CD4-positive, alpha-beta T cell (primary cell): ENCODE measurements at places on chromosomes 5 and 9.

- peak; percentile 45 for DNase-seq
These were observed 41.9 kb upstream of the RIC1 start for GRCh38 chr9:5587024-5587423.

DNA sequence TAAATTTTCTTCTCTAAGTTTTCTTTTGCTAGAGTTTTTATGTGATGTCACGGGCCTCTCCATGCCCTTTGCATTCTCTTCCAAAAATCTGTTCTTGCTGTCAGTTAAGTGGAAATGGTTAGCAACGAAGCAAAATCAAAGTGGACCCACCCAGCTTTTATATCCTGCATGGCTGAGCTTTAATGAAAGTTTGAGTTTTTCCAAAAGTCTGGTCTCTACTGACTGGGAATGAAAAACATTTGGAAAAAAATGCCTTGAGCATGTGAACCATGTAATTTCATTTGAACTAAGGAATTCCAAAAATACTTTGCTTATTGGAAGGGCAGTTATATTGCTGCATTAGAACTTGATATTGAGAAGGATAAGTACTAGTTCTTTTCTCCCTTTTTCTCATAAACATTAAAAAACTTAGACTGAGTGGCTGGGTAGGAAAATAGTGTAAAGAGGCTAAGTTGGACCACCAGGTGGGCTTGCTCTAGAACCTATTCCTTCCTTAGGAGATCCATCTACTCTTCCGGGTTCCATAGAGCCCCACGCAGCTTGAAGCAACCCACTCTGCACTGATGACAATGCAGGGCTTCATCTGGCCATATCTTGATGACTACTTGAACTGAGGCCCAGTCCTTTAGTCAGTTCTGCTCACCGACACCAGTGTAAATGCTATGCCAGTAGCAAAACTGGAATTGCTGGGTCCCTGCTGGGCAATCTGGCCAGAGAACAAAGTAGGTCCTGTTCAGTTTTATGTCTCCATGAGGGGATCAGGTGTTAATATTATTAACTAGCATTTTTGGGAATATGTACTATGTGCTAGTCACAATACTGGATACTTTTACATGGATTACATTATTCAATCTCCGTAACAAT lies 17.4 kb upstream of the RIC1 start:
- DNase-seq: no peak

- DNase-seq: peak; percentile 44
These were observed 1.8 kb upstream of the TRIM41 start for GRCh38 chr5:181221105-181221791.

GRCh38 chr9:1514250-1514649 lies 464.1 kb downstream of the DMRT2 start:
- DNase-seq: no peak

DNA sequence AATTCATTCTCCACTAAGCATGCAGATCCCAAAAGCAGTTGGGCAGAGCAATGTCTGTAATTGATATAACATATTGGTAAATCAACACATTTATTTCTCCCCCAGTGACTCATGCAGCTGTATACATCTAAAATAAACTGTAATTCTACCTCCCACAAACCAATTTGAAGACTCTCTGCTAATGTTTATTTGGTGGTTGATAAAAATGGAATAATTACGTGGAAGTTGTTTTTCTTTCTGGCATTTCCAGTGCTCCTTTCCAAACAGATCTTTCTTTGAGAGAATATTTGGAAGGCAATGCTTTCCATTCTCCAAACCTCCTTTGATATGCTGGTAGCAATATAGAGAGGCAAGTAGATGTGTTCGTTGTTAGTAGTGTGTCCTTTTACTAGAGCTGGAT lies 194.7 kb downstream of the CHSY3 start:
- DNase-seq: no peak

DNA sequence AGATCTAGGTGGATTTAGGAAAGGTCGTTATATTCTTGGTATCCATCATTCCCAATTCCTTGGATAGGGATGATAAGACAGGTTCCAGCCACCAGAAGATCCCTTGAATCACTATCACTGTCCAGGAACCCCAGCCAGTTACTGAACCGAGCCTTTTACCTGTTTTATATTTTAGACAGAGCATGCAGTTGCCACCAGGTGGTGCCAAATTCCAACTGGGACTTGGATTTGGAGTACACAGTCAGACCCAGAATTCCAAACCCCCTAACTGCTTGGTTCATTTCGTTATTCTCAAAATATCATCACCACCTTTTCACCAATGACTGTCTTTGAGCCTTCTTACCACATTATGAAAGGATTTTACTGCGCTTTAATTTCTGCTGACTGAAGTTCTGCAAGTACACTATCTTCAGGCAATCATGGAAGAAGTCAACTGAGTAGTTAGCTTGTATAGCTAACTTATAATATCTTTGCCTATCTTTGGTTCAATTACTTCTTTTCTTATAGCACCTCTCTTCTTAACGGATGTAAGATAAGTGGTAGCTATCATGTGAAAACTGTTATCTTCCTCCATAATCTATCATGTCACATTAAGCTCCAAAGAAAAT lies 191.8 kb downstream of the PRR16 start:
- DNase-seq: no peak

GRCh38 chr5:156021866-156022265 lies 305.1 kb upstream of the SGCD start:
- no peak for DNase-seq

DNA sequence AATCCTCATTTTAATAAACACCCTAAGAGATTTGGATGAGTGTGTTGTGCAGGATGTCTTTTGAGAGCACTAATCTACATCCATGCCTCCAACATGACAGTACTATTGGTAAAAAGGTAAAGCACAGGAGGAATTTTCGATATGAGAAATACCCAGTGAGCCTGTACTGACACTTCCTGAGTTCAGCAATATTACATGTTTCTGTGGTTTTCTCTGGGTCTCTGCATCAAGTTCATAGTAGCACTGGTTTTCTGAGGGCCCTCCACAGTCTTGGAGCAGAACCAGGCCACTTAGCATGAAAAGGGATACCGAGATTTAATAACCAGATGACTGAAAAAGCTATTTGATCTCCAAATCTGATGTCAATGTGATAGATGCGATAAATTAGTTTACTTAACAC lies 524.1 kb downstream of the TMEM38B start:
- no peak for DNase-seq

DNA sequence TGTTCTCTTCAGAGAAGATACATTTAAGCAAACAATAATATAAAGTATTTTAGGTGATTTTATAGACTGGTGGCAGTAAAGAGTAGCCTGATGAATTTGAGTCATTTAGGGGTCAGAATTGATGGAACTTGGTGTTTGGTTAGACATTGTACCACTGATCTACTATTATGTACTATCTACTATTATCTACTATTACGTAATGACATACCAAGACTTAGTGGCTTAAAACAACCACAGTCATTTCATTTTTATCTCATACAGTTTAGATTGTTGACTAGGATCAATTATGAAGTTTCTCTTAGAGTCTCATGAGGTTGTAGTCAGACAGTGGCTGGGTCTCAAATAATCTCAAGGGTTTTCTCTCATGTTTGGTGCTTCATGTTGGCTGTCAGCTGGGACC lies 54.0 kb downstream of the PPIP5K2 start:
- no peak for DNase-seq

GRCh38 chr5:168153263-168153875 lies 138.1 kb upstream of the WWC1 start:
- no peak for DNase-seq

DNA sequence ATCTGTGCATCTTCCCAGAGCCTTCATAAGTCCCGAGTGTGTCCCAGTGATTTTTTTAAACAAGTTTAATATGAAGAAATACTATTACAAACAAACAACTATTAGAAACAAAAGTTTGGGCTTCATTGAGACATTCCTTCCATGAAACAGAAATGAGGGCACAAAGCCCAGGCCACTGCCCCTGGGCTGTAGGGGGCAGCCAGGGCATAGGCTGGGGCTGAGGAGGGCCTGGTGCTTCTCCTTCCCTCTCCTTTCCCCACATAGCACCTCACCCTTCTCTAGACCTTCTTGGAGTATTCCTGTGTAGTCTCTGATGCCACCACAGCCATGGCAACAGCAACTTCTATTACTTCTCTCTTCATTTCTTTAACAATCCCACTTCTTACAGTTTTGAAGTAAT lies 348.2 kb downstream of the IRX2 start:
- DNase-seq: no peak

DNA sequence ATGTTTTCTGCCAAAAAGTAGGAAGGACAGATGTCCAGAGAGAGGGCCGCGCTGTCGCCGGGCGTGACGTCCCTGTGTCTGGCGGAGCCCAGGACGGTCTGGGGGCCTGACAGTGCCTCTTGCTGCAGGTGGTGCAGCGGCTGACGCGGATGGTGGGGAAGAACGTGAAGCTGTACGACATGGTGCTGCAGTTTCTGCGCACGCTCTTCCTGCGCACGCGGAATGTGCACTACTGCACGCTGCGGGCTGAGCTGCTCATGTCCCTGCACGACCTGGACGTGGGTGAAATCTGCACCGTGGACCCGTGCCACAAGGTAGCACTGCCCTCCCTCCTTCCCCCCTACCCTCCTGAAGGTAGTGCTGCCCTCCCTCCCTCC lies 7.8 kb downstream of the NELFB start:
- DNase-seq: no peak
